ENCODE measurements at places on chromosomes 5 and 9. TPM values are rescaled to one million over a fixed set of nuclear protein-coding genes. Genes with fewer than 3 reads are reported as not detected.

The UTP15 gene
- 54.1 TPM for total RNA-seq

The SHISAL2B gene
- not detected for total RNA-seq

The RPL35 gene
- 2,077 TPM for total RNA-seq

The RNF20 gene
- 43.3 TPM for total RNA-seq
